Left lobe of liver (tissue), 2 donors: ENCODE measurements at places on chromosomes 16 and 17. TPM values are rescaled to one million over a fixed set of nuclear protein-coding genes. Genes with fewer than 3 reads are reported as not detected.

DNA sequence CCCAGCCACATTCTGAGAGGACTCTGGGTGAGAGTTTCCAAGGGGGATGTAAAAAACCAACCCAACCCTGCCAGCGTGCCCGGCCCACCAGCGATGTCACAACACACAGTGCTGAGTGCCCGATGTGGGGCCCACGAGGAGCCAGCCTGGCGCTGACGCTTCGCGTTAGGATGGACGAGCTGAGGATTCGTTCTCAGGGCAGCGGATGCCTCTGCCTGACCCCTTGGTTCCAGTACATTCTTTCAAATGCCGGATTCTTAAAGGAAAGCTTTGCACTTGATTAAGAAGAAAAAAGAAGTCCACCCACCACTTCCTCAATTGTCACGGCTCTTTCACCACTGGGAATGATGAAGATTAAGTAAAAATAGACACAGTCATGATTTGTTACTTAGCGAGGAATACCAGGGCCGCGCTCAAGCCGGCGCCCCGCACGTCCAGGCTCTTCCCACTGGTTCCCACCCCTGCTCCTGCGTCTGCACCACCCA lies 79.4 kb downstream of the IRF8 start:
- no peak for DNase-seq

- DNase-seq = no peak
Observed at GRCh38 chr16:88734361-88734728, 28.0 kb downstream of the CTU2 start.

DNA sequence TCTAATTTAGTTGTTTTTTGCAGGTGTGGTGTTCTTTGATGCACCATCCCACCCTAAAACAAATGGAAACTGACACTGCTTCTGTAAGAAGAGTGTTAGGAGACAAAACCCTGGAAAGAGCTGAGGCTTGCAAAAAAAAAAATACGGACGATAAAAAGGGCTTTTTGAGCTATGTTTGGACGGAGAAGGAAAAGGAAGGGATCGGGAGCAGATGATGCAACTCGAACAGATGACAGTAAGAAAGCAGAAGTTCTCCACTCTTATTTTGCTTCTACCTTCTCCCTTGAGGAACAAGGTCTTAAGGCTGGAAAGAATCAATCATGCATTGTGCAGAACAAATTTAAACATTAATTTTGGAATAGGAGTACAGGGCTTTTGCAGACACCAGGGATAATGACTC lies 136.7 kb downstream of the MAF start:
- DNase-seq = no peak

SF3B3 gene
- 92.3 TPM for total RNA-seq

C17orf67 gene
- 1.9 TPM for total RNA-seq

- no peak for DNase-seq
Observed at GRCh38 chr17:18954321-18954720, 2.4 kb downstream of the SLC5A10 start.

DNA sequence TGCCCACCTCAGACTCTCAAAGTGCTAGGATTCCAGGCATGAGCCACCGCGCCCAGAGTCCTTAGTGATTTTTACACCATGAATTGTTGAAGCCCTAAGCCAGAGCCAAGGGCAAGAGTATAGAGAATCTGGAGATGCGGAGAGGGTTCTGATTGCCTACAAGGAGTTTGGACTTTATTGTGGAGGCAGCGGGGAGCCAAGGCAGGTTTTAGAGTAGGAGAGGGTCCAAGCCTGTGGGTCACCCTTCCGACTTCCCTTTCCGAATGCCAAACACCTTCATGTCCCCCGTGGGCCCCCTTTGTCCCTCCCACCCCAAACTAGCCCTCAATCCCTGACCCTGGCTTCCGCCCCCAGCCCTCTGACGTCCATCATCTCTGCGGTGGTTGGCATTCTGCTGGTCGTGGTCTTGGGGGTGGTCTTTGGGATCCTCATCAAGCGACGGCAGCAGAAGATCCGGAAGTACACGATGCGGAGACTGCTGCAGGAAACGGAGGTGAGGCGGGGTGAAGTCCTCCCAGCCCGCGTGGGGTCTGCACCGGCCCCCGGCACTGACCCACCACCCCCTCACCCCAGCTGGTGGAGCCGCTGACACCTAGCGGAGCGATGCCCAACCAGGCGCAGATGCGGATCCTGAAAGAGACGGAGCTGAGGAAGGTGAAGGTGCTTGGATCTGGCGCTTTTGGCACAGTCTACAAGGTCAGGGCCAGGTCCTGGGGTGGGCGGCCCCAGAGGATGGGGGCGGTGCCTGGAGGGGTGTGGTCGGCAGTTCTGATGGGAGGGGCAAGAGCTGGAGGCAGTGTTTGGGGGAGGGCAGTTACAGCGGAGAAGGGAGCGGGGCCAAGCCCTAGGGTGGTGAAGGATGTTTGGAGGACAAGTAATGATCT lies 7.1 kb downstream of the MIEN1 start:
- no peak for DNase-seq
